ENCODE measurements at places on chromosomes 1 and 21.

- DNase-seq: no peak
Observed at GRCh38 chr1:24323281-24323680, 4.1 kb downstream of the GRHL3 start.

DNA sequence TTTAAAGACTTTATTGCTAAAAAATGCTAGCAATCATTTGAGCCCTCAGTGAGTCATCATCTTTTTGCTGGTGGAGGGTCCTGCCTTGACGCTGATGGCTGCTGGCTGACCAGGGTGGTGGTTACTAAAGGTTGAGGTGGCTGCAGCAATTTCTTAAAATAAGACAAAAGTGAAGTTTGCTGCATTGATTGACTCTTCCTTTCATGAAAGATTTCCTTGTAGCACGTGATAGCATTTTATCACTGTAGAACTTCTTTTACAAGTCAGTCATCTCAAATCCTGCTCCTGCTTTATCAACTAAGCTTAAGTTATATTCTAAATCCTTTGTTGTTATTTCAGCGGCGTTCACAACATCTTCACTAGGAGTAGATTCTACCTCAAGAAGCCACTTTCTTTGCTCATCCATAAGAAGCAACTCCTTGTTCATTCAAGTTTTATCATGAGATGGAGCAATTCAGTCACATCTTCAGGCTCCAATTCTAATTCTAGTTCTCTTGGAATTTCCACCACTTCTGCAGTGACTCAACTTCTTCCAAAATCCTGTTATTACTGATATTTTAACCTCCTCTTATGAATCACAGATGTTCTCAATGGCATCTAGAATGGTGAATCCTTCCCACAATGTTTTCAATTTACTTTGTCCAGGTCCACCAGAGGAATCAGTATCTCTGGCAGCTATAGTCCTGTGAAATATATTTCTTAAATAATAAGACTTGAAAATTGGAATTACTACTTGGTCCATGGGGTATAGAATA, 17.6 kb upstream of the RGS1 start:
- no peak for DNase-seq

GRCh38 chr1:157829711-157830110, 9.8 kb upstream of the FCRL1 start:
- DNase-seq: no peak

- DNase-seq: no peak
Observed at GRCh38 chr1:245501633-245502032, 346.8 kb downstream of the KIF26B start.

DNA sequence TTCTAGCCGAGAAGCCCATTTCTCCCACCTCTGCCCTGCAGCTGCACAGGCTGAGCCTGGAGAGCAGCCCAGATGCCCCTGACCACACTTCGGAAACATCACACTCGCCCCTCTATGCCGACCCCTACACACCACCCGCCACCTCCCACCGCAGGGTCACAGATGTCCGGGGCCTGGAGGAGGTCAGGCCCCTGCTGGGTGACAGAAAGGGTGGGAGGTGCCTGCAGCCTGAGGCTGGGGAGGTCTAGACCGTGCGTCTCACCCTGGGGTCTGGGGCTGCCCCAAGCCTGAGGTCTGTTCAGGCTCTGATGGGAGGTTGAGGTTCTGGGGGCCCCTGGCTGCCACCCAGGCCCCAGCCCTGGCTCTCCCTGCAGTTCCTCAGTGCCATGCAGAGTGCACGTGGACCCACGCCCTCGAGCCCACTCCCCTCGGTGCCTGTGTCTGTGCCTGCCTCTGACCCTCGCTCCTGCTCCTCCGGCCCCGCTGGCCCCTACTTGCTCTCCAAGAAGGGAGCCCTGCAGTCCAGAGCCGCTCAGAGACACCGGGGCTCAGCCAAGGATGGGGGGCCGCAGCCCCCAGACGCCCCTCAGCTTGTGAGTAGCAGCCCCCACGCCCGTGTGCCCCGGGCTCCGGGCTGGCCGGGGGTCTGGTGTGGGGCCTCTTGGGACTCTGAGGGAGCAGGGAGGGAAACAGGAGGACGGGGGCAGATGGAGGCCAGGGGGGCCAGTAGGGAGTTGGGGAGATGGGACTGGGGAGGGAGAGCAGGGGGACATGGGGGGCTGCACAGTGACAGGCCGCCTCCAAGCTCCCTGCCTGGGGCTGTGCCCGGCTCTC, 7.4 kb downstream of the PLEKHN1 start:
- DNase-seq: no peak

GRCh38 chr1:15167386-15167785, 13.8 kb downstream of the TMEM51 start:
- DNase-seq: no peak

DNA sequence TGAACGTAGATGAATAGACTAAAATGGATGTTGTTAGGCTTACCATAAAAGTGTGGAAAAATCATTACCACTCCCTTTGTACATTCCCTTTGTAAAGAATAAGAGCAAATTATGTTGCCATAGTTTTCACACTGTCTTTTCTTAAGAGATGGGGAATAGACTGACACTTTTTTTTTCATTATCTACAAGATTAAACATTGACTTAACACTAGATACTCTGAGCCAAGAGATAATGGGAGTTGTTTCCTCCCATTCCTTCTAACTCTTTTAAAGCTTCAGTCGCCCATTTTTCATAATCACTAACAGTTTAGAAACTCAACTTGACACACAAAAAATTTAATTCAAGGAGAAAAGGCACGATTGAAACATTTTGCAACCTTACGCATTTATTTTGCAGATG, 10.1 kb downstream of the AIDA start:
- no peak for DNase-seq

DNA sequence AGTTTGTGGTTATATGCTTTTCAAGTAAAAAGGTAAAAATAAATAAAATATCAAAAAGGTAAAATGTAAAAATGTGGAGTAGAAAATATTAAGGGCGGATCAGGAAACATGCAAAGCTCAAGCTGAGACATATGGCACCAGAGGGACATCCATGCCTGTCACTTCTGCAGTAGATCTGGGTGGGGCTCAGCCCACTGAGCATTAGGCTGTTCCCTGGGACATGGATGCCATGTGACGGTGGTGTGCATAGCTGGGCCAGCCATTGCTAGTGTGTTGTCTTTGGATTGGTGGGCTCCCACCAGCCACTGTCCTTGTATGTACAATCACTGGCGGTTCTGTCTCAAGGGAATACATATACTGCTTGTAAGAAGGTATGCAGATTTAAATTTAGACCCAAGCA, 3.0 kb downstream of the TTC13 start:
- DNase-seq: no peak

- no peak for DNase-seq
Observed at GRCh38 chr1:49102752-49103151, 326.1 kb upstream of the BEND5 start.

- no peak for DNase-seq
Observed at GRCh38 chr1:100134872-100135271, 1.9 kb downstream of the TRMT13 start.

DNA sequence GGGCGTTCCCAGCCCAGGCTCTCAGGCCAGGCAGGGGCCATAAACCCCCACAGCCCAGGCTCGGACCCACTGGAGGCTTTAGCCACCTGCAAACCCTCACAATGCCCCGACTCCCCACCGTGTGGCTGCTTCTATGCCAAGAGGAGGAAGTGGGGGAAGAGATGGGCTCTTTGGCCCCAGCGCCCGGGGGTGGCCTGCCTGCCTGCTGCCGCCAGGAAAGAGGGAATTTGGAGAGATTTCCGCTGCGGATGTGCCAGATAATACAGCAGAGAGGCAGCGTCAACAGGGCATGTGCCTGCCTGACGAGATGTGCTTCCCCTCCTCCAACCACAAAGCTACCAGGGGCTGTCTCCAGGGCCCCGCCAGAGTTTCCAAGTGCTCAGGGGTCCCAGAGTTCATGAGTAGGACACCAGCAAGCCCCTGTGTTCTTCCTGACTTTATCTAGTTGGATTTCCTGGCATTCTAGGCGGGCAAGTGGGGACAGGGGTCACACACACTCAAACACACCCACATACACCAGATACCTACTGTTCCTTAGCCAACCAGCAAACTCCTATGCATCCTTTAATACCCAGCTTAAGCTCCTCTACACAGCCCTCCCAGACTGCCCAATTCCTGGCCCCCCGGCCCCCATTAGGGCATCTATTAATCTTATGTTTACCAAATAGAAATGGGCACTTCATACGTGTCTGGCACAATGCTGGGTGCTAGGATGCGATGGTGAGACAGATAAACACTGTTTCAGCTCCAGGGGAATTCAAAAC, 14.1 kb downstream of the EPHA2 start:
- DNase-seq: no peak

GRCh38 chr21:31772674-31773555, 41.0 kb upstream of the SCAF4 start:
- no peak for DNase-seq

GRCh38 chr1:110617589-110617988, 11.4 kb upstream of the KCNA2 start:
- DNase-seq: no peak

DNA sequence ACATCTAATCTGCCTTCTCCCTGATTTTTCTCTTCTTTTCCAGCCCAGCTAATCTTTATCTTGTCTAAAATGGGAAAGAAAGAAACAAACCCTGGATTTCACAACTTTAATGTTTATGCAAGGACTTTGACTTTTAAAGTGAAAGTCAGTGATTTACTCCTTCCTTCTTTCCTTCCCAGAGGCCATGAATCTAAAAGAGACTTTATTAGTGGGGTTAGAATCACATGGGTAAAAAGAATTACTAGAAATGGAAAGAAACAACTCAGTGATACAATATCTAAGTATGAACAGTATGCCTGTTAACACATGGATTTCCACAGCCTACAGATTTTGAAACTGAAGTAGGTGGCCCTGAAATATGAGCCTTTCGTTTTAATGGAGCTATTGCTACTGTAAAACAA, 59.8 kb upstream of the KCNK2 start:
- no peak for DNase-seq

- DNase-seq: no peak
Observed at GRCh38 chr1:154788886-154789285, 81.2 kb downstream of the KCNN3 start.
